Stimulated activated CD4-positive, alpha-beta T cell treated with anti-CD3 and anti-CD28 coated beads, Interleukin-2, amount 100 ng/mL, for 24 hours (primary cell): ENCODE measurements at places on chromosomes 16 and 17.
A peak's percentile ranks its signal among the peaks of the same experiment; 100 is the strongest.

DNA sequence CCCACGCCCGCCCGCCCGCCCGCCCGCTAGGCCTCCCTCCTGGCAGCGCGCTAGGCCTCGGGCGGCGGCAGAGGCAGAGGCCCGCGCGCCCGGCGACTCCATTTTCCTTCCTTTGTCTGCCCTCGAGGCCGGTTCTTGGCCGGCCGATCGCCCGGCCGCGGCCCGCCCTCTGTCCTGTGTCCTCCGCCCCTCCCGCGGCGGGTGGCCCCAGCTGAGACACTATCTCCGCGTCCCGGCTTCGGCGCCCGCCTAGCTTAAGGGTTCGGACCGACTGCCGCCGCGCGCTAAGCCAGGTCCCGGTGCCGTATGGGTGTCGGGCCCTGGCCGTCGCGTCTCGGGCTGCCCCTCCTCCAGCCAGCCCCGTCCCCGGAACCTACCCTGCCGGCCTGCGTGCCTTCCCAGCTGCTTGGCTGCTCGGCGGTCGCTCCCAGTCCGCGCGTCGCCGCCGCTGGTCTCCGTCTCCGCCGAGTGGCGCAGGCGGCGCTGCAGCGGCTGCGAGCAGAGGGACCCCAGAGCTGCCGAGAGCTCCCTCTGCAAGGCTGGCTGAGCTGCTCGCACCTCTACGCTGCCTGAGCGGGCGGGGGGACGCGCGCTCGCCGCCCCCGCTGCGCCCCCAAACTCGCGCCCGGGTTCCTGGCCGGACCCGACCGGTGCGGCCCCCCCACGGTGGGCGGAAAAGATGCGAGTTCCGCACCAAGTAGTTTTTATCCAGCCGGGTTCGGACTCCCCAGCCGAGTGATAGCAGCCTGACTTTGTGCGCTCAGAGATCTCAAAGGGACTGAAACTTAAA lies 787 bp downstream of the CTCF start:
- DNase-seq, result peak; percentile 57

- DNase-seq, result no peak
Measured at GRCh38 chr17:12492450-12492849, 173.2 kb upstream of the MYOCD start.

DNA sequence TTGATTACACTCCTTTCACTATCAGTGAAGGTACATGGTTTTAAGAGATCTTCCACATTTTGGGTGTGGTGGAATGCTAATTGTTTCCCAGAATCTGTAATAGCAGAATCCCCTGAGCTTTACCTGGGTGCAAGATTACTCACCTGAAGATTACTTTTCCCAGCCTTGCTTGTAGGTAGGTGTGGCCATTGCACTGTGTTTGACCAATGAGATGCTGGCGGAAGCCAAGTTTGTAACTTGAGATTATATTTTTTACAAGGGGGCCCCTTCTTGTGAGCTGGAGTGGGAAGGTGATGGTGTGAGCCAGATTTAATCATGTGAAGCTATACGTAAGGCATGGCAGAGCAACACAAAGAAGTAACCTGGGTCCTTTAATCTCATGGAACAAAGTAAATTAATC lies 294.3 kb downstream of the TOX3 start:
- DNase-seq, result no peak

GRCh38 chr17:13843862-13844635 lies 225.3 kb upstream of the COX10 start:
- no peak for DNase-seq

DNA sequence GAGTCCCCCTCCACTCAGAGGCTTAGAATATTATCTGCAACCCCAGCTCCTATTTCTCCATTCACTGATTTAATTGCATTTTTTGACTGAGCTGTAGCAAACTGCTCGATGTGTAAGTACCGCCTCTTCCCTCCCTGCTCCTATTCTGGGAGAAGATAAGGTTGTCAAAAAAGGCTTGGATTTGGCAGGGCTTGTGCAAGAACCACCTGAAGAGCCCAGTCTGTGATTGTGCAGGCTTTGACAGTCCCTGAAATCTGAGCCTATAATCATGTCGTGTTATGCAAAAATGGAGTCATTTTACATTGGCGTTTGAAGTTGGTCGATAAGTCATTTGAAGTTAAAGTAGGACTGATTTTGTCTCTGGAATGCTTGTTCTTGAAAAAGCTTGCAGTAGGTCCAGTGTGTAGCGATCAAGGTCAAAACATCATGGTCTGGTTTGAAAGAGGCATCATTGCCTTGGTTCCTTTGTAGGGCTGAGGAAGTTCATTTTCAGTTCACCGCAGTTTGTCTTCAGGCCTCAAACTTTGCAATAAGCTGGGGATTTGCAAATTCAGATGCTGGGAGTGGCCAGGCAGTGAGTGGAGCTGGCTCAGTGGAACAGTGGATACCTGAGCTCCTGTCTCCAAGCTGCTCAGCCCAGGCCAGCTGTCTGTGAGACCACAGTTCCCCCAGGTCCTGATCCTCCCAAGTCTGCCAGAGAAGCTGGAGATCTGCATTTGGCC lies 68.8 kb downstream of the KATNIP start:
- DNase-seq, result no peak

DNA sequence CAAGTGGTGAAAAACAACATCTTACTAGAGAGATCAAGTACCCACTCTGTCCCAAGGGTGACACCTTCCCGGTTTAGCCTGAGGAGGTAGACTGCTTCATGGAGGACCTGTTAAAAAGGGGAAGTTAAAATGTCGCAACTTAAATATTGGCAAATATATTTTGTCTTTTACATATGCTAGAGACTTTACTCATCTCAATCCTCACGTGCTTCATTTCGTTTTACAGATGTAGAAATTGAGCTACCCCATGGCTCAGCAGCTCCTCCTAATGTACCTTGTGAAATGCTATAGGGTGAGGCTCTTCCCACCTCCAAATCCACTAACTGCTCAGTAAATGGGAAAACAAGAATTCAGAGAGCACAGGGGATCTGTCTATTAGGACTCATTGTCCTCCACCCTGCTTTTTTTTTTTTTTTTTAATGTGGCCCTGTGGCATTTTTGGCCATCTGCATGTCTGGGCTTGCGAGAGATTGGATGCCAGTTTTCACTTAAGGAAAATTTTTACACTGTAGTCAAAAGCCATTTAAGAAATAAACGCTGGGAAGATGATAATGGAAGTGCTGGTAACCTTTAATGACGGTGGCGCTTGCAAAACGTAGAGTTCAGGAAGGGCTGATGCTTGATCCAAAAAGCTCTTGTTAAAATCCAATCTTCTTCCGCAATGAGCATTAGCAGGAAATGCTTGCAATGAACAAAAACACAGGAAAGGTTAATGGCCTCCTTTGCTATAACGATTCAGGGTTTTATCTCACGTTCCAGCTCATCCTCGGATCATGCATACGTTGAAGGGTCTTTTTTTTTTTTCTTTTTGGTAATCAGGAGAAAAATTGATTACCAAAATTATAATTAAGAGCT lies 39.8 kb downstream of the HSBP1 start:
- no peak for DNase-seq

DNA sequence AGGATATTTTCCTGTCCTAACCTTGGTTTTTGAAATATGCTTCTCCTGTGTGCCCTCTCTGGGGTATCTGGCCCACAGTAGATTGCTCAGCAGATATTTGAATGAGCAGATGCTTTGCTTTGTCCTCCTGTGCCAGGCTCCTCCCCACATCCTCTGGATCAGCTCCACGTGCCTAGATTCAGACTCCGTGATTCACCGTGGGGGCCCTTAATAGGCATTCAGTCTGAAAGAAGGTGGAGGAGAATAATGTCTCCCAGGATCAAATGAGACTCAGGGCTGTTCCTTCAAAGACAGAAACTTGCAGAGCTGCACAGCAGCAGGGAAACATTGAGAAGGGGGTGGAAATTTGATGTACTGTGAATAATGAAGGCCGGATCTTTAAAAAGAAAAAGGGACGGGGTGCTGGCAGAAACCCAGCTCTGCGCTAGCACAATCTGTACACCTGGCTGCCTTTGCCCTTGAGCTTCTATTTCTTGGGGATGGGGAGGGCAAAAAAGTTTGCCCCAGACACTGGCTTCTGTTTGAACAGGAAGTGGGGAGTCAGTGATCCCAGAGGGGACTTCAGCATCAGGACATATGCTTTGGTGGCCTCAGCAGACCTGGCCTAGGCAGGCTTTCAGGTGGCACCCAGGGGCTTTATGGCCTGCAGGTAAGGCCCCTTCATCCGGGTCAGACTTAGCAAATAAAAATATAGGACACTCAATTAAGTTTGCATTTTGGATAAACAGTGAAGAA lies 15.9 kb upstream of the SLC12A3 start:
- DNase-seq, result no peak

DNA sequence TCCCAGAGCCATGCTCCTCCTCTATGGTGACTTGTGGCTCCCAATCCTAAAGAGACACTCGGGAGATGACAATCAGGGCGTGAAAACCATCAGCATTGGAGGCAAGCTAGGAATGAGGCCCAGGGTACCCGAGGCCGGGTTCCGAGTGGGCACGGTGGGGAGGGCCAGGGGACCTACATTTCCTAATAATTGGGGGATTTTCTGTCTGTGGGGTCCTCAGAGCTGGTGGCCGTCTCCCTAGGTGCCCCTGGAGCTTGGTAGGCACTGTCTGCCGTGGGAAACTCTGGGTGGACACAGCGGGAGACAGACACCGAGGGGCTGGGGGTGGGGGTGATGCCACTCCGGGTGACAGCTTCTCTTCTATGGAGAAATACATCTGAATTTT lies 312.5 kb upstream of the TNRC6C start:
- no peak for DNase-seq

- no peak for DNase-seq
Measured at GRCh38 chr16:82340531-82340930, 170.5 kb upstream of the MPHOSPH6 start.

GRCh38 chr17:28196636-28197035 lies 122.4 kb upstream of the TMEM97 start:
- DNase-seq, result no peak

DNA sequence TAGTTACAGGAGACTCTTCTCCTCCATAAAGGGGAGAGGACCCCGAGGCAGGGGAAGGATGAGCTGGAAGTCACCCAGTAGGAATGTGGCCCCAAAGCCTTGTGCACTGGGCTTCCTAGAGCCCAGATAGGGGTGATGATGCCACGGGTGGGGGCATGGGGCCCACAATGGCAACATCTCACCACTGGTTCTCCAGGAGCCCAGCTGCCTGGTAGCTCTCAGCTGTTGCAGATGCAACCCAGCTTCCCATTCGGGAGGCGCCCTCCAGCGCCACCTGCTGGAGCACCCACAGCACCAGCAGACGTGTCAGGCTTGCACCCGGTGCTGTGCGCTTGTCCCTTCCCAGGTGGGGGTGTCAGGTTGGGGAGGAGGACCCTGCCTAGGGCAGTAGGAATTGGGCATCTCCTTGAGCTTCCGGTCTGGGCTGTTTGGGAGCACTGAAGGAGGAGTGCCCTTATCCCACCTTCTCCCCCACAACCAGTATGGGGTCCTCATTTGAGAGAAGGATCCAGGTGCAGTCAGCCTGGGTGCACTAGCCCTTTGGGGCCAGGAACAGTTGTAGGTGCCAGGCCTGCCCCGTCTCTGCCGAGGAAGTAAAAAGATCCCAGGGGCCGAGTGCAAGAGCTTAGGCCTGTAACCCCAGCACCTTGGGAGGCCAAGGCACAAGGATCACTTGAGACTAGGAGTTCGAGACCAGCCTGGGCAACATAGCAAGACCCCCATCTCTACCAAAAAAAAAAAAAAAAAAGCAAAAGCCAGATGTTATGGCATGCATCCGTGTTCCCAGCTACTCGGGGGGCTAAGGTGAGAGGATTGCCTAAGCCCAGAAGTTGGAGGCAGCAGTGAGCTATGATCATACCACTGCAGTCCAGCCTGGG lies 14.4 kb downstream of the CDIPT start:
- DNase-seq, result peak; percentile 90

- DNase-seq, result no peak
Measured at GRCh38 chr17:73156887-73157520, 7.8 kb upstream of the SSTR2 start.

DNA sequence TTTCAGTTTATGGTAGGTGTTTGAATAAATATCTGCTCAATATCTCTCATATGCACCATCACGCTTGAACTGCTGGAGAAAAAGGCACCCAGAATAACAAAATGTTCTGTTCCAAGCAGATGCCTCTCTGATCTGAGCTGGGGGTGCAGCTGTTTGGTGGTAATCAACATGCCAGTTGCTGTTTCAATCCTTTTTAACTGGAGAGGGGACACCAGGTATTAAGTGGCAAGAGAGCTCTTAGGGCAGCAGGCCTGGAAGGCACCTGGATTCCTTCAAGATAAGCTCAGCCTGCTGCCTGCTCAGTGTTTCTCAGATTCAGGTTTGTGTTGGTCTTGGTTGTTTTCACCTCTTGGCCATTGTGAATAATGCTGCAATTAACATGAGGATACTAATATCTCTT lies 27.2 kb upstream of the VAT1L start:
- no peak for DNase-seq

GRCh38 chr17:17836818-17837379 lies at the start of gene SREBF1:
Gene SREBF1, minus strand, starts transcription at chr17:17836986. Its CDS starts 169 bp downstream, at chr17:17836817.
- peak; percentile 60 for DNase-seq

GRCh38 chr16:23274968-23275367 lies 27.1 kb upstream of the SCNN1B start:
- DNase-seq, result no peak

- DNase-seq, result no peak
Measured at GRCh38 chr17:77136420-77136767, 4.4 kb upstream of the SEC14L1 start.

GRCh38 chr17:27780092-27780827 lies 20.1 kb downstream of the NOS2 start:
- no peak for DNase-seq

DNA sequence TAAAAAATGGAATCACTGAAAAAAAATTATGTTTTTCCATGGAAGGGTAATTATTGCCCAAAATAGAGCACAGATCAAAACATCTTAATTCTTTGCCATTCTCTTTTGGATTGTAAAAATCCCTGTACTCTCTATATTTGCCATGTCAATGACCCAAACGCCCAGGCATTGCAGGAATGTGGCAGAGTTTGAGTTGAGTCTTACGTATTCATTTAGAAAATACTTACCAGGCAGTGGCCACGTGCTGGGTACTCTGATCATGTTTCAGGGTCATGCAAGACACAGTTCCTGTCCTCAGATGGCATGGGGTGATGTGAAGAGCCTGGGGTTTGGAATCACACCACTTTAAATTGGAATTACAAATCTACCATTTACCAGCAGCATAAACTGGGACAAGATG lies 267.7 kb downstream of the ABCC12 start:
- no peak for DNase-seq

GRCh38 chr16:86072328-86073102 lies 173.6 kb downstream of the IRF8 start:
- peak; percentile 65 for DNase-seq
